ENCODE measurements at places on chromosomes 6 and 20. TPM values are rescaled to one million over a fixed set of nuclear protein-coding genes. Genes with fewer than 3 reads are reported as not detected.
A peak's percentile ranks its signal among the peaks of the same experiment; 100 is the strongest.

- DNase-seq: no peak
- H3K36me3 ChIP-seq: no peaks in the 10 kb centered on the region
- H3K27me3 ChIP-seq: no peaks in the 10 kb centered on the region
- H3K4me1 ChIP-seq: no peaks in the 10 kb centered on the region
- H3K4me3 ChIP-seq: no peak overlapping the region
These were observed 38.1 kb upstream of the FAM135A start for GRCh38 chr6:70375166-70375565.

HLA-DPB1 gene
- total RNA-seq: 181 TPM

DNA sequence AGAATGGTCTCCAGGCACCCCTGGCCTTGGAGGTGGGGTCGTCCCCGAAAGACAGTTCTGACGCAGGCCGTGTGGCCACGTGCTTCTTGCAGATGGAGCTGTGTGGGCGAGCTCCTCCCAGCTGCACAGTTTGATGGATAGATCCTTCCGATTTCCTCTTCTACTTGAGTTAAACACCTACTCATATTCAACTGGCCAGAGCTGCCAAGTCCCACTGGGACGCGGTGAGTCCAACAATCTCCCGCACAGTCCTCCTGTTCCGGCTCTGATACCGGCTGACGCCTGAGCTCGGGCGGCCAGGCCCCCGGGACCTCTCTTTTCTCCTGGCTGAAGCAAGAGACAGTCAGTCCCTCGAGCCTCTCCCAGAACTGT is 57.9 kb upstream of the DACT2 start:
- no peaks in the 10 kb centered on the region for H3K27me3 ChIP-seq
- no peaks in the 10 kb centered on the region for H3K4me1 ChIP-seq
- H3K36me3 ChIP-seq: no peaks in the 10 kb centered on the region

GRCh38 chr6:85191656-85192055 is 258.2 kb upstream of the NT5E start:
- H3K27ac ChIP-seq: no peak overlapping the region
- no peaks in the 10 kb centered on the region for H3K4me1 ChIP-seq
- DNase-seq: no peak
- no peaks in the 10 kb centered on the region for H3K36me3 ChIP-seq

DNA sequence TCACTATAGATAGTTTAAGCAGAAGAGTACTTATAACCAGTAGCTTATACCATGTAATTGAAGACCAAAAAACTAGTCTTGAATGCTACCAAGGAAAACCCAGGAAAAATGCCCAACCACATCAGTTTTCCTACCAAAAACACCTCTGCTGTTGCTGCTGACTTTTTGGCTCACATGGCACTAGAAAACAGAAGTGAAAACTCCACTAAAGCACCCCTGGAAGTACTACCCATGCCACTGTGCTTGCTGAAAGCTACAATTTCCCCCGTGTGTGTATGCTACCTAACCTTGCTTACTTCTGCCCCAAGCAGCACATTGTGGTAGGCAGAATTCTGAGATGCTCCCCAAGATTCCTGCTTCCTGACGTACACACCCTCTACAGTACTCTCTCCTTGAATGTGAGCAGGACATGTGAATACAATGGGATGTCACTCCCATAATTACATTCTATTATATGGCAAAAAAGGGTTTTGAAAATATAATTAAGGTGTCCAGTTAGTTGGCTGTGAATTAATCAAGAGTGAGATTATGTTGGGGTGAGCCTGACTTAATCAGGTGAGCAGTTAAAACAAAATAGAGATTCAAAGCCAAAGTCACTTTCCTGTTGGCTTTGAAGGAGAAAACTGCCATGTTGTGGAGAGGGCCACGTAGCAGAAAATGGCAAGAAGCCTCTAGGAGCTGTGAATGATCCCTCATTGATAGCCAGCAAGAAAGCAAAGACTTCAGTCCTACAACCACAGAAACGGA is 209.8 kb upstream of the MARCKS start:
- no peaks in the 10 kb centered on the region for H3K4me1 ChIP-seq
- H3K27ac ChIP-seq: no peak overlapping the region
- DNase-seq: no peak
- no peak overlapping the region for H3K4me3 ChIP-seq
- no peaks in the 10 kb centered on the region for H3K36me3 ChIP-seq

DNA sequence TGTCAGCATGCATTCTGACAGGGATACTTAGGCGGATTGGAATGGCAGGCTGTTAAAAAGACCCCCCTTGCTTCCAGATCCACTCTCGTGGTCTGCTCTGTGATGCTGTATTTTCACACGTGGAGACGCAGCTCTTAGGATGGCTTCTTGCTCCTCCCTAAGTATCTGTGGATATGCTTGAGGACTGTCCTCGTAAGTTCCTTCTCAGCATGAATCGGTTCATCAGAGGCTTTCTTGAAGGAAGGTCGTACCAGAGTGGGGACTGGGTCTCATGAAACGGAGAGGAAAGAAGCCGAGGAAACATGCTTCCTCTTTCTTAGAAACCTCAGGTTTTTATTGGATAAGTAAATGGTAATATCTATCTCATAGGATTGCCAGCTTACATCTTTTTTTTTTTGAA is 220.4 kb downstream of the FARS2 start:
- H3K4me1 ChIP-seq: no peaks in the 10 kb centered on the region
- H3K27ac ChIP-seq: no peak overlapping the region
- no peak overlapping the region for H3K4me3 ChIP-seq
- no peak for DNase-seq
- H3K36me3 ChIP-seq: no peaks in the 10 kb centered on the region

DNA sequence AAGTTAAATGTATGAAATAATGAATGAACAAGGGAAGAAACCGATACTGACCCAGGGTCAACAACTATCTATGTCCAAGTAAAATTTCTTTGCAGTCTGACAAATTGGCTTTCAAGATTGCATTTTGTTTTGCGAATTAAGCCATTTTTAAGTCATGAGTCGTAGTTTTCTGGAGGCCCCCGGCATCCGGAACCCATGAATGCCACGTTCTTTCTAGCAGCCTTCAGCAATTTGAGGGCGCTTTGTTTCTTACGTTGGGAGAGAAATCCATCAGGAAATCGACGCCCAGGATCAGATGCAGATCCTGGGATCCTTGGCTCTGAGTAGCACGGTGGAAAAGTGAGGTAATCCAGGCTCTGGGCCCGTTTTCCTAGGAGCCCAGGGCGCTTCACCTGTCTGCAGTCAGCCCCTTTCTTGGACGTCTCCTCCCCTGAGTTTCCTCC is 309 bp upstream of the ABRACL start:
- peak overlapping the region; percentile 86 for H3K4me3 ChIP-seq
- peaks cover 2% of the 10 kb centered on the region for H3K4me1 ChIP-seq
- no peak for DNase-seq
- H3K27me3 ChIP-seq: no peaks in the 10 kb centered on the region
- no peaks in the 10 kb centered on the region for H3K36me3 ChIP-seq

TRIM15 gene
- total RNA-seq: 2.2 TPM

DNA sequence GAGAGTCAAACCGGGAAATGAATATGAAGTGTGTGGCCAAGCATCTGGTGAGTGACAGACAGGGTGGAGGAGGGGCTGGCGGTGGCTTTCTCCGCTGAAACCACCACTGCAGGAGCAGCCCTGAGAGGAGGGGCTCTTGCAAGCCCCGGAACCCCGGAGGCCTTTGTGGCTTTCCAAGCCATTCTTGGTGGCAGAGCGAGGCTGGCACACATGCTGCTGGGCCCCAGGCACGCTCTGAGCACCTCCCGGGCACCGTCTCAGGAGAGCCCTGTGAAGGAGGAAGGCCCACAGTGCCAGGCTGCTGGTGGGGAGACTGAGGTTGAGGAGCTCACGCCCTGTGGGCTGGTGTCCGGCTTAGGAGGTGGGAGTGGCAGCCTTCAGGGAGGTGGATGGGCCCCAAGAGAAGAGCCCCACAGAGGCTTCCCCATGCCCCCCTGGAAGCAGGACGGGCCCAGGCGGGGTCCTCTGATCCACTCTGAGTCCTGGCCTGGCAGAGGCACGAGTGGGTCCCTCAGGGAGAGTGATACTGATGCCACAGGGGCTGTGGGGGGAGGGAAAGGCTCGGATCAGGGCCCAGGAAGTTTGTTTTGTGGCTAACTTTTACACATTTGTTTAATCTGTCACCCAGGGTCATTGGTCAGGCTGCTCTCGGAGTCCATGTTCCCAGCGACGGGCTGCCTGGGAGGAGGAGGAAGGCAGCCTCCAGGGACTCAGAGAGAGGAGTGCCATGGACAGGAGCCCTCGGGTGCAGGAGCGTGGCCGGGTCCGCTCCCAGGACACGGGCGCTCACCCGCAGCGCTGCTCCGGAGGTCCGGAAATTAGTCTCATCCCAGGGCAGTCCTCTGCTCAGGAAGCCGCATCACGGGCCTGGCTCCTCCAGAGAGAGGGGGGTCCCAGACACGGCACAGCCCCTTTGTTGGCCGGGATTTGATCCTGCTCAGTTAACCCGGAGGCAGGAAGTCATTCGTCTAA is 170.7 kb downstream of the ERMARD start:
- H3K4me3 ChIP-seq: no peak overlapping the region
- DNase-seq: peak; percentile 86
- H3K36me3 ChIP-seq: no peaks in the 10 kb centered on the region
- H3K27me3 ChIP-seq: no peaks in the 10 kb centered on the region
- no peak overlapping the region for H3K27ac ChIP-seq
- H3K4me1 ChIP-seq: peaks cover 7% of the 10 kb centered on the region

GRCh38 chr20:7770578-7770977 is 169.7 kb downstream of the HAO1 start:
- H3K27me3 ChIP-seq: no peaks in the 10 kb centered on the region
- no peak for DNase-seq
- H3K4me3 ChIP-seq: no peak overlapping the region
- H3K4me1 ChIP-seq: no peaks in the 10 kb centered on the region
- no peak overlapping the region for H3K27ac ChIP-seq
- no peaks in the 10 kb centered on the region for H3K36me3 ChIP-seq

GNAS-AS1 gene
- total RNA-seq: 0.88 TPM

GRCh38 chr20:23212011-23212410 is 125.9 kb upstream of the CD93 start:
- no peaks in the 10 kb centered on the region for H3K4me1 ChIP-seq
- H3K4me3 ChIP-seq: no peak overlapping the region
- H3K27me3 ChIP-seq: no peaks in the 10 kb centered on the region
- H3K27ac ChIP-seq: no peak overlapping the region

TMEM242 gene
- 14.2 TPM for total RNA-seq

ENPP1 gene
- 6.5 TPM for total RNA-seq

- H3K27ac ChIP-seq: no peak overlapping the region
- H3K4me3 ChIP-seq: no peak overlapping the region
- no peaks in the 10 kb centered on the region for H3K27me3 ChIP-seq
- H3K4me1 ChIP-seq: no peaks in the 10 kb centered on the region
These were observed 19.4 kb downstream of the KCNK15 start for GRCh38 chr20:44765091-44765490.

DNA sequence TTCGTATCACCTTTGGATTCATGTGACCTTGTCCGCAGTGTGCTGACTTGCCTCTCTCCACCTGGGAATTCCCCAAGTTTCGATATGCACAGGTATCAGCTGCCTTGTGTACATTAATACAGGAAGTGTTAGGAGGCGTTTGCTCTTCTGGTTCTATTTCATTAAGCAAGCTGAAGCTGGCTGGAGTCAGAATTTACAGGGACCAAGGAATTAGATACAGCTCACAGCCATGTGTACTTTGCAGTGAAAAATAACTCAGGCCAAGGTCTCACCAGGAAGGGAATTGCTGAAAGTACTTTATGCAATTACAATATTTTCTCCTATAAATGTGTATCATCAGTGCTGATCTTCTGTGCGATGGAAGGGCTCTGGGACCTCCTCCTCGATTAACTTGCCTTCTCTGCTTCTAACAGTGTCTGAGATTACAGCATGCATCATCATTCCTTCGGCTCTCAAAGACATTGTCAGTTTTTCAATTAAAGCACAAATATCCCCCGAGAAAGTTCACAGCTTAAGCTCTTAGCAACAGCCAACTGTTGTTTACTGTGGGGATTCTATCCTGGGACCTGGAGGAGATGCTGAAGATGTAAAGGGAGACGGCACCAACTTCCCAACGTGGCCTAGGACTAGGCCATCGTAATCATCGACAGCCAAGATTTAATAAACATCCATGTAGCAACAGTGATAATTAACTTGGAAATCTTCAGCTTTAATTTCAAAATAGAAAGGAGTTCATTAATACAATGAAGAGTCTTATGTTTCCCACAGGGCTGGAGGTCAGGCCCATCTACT is 13.8 kb upstream of the TIAM2 start:
- no peaks in the 10 kb centered on the region for H3K27me3 ChIP-seq
- no peaks in the 10 kb centered on the region for H3K36me3 ChIP-seq
- peak; percentile 59 for DNase-seq
- H3K4me3 ChIP-seq: no peak overlapping the region
- H3K4me1 ChIP-seq: no peaks in the 10 kb centered on the region

DNA sequence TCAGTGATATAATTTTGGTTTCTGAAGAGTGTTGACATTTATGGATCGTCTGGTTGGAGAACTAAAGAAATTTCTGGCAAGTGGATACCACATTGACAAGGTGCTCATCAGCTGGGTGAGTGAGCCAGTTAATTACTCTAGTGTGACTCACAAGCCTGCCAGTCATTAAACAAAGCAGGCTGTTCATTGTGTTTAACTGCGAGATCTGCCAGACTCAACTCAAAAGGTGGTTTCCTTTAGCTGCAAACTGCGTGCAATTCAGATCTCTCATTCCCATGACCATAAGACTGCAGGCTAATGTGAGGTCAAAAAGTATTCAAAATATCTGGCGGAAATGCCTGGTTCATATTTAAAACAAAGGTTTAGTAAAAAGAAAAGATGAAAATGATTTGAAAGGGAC is 32.5 kb upstream of the IYD start:
- no peak for DNase-seq
- H3K4me1 ChIP-seq: no peaks in the 10 kb centered on the region
- H3K36me3 ChIP-seq: no peaks in the 10 kb centered on the region
- no peak overlapping the region for H3K27ac ChIP-seq
- no peak overlapping the region for H3K4me3 ChIP-seq

GRCh38 chr20:8223091-8223870 is 91.2 kb downstream of the PLCB1 start:
- no peak overlapping the region for H3K4me3 ChIP-seq
- H3K36me3 ChIP-seq: no peaks in the 10 kb centered on the region
- H3K27me3 ChIP-seq: no peaks in the 10 kb centered on the region
- no peak for DNase-seq

DNA sequence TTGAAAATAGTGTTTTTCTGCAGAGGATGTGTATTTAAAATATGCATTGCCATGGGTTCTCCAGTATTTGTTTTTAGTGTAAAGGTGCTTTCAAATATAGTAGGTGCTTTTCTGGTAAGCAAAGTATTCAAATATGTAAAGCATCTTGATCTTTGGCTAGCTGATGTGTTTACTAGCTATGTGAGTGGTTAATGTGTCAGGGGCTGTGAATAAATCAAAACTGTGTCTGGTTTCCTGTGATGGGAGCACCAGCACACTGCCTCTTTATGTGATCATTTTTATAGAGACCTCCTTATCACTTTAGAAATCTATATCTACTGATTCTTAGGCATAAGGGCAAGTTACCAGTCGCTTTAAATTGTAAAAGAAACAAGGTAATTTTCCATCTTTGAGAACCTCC is 388.9 kb upstream of the MAN1A1 start:
- no peak overlapping the region for H3K4me3 ChIP-seq
- DNase-seq: no peak
- no peaks in the 10 kb centered on the region for H3K36me3 ChIP-seq
- no peaks in the 10 kb centered on the region for H3K27me3 ChIP-seq
- H3K4me1 ChIP-seq: no peaks in the 10 kb centered on the region
- no peak overlapping the region for H3K27ac ChIP-seq

PTCRA gene
- not detected for total RNA-seq
